ENCODE measurements at places on chromosomes 2 and 18.

DNA sequence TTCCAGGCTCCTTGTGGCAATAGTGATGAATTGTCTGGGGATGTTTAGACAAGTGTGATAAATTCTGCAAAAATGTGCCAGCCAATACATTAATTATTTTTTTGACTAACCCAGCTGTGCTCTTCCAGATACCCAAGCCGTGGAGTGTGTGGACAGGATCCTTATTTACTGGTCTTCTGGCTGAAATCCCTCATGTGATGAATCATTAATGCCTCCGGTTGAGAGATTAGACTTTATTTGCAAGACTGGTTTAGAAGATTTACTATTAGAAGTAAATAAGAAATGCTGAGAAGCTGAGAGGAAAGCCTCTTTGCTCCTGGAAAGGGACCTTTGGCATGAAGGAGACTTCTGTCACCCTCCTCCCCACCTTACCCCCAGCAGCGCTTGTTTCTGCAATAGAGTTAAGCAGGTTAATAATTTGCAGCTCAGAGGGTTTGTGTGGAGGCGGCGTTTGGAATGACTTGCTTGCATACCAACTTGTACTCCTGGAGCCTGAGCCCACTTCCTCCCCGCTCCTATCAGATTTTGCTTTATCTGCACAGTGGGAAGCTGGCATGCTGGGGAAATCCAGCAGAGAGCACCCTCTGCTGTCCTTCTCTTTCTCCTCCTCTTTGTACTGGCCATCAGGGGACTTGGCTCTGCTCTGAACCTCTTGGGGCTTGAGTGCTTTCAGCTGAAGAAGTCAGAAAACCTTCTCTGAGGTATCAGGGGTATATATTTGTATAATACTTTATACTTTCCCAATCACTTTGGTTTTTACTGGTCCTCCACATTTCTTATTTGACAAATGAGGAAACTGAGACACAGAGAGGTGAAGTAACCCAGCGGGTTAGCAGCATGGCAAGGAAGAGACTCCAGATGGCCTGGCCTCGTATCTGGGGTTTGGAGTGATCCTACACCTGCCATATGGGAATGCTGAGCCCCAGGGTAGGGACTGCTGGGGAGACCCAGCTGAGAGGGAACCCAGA is 16.3 kb downstream of the SLC3A1 start:
- no peak for DNase-seq

DNA sequence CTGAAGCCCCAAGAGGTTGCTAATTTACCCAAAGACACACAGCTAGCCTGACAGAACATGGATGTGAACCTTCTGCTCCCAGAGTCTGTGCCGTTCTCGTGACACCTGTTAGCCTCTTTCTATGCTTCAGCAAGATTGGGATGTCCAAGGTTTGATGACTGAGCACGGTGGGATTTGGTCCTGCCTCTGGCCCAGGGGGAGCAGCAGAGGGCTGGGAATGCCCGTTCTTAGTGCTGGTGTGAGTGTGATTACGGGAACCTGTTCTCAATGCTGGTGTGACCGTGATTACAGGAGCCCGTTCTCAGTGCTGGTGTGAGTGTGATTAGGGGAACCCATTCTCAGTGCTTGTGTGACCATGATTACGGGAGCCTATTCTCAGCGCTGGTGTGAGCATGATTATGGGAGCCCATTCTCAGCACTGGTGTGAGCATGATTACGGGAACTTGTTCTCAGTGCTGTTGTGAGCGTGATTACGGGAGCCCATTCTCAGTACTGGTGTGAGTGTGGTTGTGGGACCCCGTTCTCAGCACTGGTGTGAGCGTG is 67.3 kb upstream of the SNTG2 start:
- no peak for DNase-seq

DNA sequence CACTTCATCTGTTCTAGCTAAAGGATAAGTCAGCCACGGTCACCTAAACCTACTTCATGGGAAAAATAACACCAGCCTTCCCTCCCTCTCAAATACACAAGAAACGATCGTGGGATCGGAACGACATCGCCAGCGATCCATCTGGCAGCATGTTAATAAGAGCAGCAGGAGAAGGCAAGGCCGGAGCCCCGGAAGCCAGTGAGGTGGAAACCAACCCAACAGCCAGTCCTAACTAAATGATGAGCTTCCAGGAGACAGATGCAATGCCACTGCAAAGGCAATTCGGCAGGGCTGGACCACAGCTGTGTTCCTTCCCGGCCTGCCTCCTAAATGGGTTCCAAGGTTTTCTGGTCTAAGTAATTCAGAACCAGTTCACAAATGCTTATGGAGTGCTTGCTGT is 117.5 kb downstream of the TMEM163 start:
- DNase-seq = no peak

GRCh38 chr2:150178591-150178990 is 308.9 kb downstream of the RND3 start:
- DNase-seq = no peak

DNA sequence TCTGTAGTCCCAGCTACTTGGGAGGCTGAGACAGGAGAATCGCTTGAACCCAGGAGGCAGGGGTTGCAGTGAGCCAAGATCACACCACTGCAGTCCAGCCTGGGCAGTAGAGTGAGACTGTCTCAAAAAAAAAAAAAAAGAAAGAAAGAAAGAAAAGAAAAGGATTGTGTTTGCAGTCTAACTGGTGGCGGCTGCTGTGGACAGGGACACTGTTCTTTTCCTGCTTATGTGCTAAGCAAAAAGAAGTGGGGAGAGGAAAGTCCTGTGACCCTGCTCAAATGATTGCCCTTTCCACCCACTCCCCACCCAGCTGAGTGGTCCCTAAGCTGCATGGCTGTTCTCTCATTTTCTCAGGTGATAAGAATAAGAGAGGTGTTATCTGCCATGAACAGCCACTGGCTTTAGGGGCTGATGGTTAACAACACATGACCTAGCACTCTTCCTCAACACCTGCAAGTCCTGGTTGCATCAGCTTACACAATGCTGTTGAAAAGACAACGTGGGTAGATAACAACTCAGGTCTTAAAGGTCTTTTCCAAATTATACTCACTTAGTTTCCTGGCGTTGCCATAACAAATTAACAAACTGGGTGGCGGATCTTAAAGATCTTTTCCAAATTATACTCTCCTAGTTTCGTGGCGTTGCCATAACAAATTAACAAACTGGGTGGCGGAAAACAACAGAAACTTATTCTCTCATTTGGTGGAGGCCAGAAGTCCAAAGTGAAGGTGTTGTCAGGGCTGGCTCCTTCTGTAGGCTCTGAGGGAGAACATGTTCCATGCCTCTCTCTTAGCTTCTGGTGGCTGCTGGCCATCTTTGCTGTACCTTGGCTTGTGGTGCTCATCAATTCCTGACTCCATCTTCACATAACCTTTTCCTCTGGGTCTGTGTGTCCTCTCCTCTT is 90.3 kb upstream of the RTN4 start:
- DNase-seq = no peak

- DNase-seq = peak; percentile 51
Measured at GRCh38 chr18:48928787-48929186, 22.0 kb downstream of the SMAD7 start.

GRCh38 chr18:25895518-25895917 is 194.9 kb downstream of the SS18 start:
- no peak for DNase-seq

DNA sequence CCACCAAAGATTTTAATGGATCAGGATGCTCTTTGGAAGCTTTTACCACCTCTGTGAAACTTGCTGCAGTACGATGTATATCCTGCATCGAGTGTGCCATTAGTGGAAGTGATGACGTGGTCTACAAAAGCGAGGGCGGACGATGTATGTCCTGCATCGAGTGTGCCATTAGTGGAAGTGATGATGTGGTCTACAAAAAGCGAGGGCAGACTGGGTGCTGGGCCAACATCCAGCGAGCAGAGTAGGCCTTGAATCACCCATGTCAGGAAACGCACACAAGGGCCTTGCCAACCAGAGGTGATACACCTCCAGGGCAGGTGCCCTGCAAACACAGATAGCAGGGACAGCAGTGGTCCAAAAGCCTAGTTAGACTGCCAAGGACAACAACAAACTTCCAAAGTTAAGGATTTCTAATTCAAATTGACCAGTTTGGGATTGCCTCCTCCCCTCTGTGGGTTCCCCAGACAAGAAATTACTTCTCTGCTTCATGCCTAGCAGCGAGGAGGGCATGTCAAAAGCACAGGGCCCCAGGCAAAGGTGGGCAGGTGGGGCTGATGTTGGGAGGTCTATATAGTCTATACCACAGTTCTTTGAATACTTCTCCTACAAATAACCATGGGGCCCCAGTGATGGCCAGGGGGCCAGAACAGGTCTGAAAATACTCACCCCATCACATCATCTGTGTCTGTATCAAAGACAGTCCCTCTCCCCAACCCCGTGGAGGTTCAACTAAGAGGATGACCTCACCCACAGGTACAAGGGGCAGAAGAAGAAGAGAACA is 70.2 kb downstream of the ADD2 start:
- DNase-seq = no peak

- DNase-seq = no peak
Measured at GRCh38 chr2:150133623-150134022, 353.8 kb downstream of the RND3 start.

DNA sequence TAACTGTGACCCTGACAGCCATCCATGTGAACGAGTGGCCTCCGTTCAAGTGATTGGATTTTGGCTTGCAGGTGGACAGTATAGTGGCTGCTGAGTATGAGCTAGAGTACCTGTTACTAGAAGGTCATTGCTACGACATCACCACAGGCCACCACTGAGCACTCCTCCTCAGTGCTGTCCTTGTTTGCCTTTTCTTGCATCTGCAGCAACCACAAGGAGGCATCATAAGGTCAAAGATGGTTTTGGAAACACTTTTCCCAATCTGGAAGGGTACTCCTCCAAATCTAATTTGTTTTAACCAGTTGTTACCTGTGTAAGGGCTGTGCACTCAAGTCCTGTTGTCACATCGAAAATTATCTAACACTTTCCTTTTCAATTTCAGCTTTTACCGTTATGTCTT is 81.2 kb downstream of the UGGT1 start:
- DNase-seq = no peak

GRCh38 chr18:24065906-24066305 is 51.4 kb downstream of the TTC39C start:
- no peak for DNase-seq

GRCh38 chr2:47072728-47073191 is 82.3 kb downstream of the STPG4 start:
- DNase-seq = no peak

DNA sequence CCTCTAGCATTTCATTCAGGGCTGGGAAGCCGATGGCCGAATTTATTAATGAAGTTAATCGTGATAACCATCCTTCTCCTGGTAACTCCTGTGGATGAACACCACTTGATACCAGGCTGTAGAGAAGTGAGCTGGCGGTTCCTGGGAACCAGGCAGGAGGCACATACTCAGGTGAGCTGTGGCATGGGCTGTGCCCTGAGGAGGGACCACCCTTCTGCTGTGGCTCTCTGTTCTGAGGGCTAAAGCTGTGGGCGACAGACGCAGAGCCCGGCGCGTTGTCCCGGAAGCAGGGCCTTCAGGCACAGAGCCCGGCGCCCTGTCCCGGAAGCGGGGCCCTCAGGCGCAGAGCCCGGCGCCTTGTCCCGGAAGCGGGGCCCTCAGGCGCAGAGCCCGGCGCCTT is 462.3 kb upstream of the SALL3 start:
- DNase-seq = no peak

DNA sequence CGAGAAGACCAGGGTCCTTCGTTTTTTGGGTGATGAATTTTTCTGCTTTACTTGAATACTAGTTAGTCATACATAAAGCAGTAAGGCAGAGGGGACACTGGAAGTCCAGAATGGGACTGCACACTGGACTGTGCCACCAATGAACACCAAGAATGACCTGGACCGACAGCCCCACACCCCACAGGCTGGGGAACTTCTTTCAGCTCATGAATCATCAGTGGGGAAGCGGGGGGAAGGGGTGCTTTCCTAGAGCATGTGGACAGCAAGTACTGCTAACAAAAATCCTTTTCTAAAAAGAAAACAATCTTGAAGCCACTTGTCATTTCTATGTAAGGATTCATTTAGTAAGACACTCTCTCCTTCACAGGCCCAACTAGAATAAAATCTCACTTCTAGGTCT is 86.0 kb downstream of the DTNB start:
- no peak for DNase-seq

DNA sequence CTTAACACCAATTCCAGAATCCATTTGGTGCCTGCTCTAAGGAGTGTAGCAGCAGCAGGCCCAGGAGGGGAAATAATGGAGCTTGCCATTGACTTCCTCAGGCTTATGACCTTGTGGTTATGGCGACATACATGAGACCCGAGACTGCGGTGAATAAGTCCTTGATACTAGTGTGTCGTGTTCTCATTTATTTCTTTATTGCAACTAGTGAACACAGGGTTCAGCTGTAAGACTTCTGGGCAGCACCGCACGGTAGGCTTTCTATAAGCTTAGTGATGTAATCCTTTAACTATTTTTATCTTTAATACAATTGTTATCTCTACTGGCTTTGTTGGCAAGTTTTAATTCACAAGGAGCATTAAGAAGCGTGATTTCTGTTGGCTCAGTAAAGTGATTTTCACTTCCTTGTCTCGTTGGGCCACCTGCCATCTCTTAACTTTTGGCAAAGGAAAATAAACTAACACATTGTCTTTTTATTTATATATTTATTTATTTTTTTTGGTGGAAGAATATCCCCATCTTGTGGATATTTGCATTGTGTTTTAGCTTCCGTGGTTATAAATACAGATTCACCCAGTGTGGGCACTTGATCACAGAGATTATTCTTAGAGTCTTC is 139.8 kb downstream of the LTBP1 start:
- DNase-seq = no peak

GRCh38 chr2:179020156-179020750 is 29.7 kb downstream of the CCDC141 start:
- no peak for DNase-seq

GRCh38 chr18:32042337-32042736 is 23.7 kb downstream of the RNF125 start:
- DNase-seq = no peak

- no peak for DNase-seq
Measured at GRCh38 chr2:27667446-27667845, 3.8 kb downstream of the SLC4A1AP start.

- DNase-seq = no peak
Measured at GRCh38 chr2:22478329-22478728, 906.6 kb upstream of the KLHL29 start.

- DNase-seq = no peak
Measured at GRCh38 chr2:151344906-151345305, 12.5 kb upstream of the TNFAIP6 start.

- no peak for DNase-seq
Measured at GRCh38 chr2:209970271-209970670, 32.2 kb upstream of the RPE start.

- no peak for DNase-seq
Measured at GRCh38 chr2:239876271-239876947, 148.7 kb downstream of the NDUFA10 start.

GRCh38 chr2:183125659-183126341 is 1.6 kb downstream of the NUP35 start:
- no peak for DNase-seq

GRCh38 chr2:117661619-117662018 is 152.9 kb upstream of the DDX18 start:
- DNase-seq = no peak
